Dorsolateral prefrontal cortex (tissue), 122 donors: ENCODE measurements at places on chromosomes 11 and 22.
A peak's percentile ranks its signal among the peaks of the same experiment; 100 is the strongest.

GRCh38 chr11:83862691-83863090 lies 576.5 kb upstream of the CCDC90B start:
- no peak for DNase-seq

DNA sequence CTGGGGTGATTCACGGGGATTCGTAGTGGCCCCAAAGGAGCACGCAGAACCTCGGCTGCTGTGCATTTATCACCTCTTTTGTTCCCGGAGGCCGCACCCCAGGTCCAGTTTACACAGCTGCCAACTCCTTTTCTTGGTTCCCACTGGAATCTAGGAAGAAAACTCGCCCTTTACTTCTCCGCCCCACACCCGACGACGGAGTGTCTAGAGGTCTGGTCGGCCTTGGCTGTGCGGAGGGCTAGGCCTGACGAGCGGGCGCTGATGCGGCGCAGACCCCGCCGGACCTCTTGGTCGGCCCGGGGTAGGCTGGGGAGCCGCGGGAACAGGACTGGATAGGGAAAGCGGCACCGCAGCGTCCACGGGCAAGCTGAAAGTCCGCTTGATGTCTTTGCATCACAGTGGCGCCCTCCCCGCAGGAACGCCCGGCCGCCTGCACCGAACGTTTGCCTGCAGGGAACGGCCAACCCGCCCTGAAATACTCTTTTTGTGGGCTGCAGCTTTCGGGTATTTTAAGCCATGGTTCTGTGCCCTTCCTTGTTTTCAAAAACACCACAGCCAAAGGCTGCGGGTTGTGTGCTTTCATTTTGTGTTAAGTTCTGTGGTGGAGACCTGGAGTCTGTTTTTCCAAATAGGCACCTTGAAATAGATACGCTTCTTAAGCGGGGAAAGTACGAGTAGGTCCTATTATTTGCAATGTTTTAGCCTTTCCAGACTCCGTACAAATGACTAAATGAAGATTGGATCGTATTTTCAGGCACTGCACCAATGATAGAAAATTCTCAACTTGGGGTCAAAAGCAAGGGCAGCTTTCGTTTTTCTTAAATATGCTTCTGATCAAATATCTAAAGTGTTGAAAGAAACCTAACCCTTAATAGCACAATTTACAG lies 829 bp upstream of the ZBED5 start:
- peak; percentile 65 for DNase-seq

DNA sequence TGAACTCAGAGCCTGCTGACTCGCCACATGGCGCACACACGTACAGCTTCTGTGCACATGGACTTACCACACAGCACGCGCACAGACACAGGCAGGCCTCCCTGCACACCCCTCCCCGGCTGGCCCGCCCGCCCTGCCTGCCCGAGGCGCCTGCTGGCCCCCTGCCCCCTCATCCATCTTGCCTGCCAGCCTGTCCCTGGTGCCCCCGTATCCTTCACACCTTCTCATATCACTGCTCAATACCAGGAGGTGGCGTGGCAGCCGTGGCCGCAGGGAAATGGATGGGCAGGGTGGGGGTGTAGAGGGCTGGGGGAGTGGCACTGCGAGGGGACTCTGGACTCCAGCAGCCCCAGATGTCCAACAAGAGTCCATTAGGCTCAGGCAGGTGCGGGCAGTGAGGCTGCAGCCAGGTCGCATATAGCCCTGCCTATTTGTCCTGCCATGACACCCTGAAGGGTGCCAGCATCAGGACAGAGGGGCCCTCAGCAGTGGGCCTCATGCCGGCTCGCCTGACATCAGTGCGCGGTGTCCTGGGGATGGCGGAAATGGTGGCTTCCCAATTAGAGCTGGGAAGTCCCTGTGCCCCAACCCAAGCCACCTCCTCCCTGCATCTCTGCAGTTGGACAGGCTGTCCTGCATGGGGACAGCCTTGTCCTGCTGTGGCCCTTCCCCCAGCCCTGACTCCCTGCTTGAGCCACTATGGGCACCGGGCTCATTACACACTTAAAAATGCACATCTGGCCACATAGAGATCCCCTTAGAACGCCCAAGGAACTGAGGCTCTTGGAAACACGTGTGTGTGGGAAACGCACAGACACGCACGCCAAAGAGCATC lies 2.0 kb upstream of the TBX10 start:
- no peak for DNase-seq

- DNase-seq, result no peak
Observed at GRCh38 chr11:84854498-84854880, 772.7 kb downstream of the DLG2 start.

- DNase-seq, result no peak
Observed at GRCh38 chr22:25068707-25069106, 116.2 kb downstream of the KIAA1671 start.

DNA sequence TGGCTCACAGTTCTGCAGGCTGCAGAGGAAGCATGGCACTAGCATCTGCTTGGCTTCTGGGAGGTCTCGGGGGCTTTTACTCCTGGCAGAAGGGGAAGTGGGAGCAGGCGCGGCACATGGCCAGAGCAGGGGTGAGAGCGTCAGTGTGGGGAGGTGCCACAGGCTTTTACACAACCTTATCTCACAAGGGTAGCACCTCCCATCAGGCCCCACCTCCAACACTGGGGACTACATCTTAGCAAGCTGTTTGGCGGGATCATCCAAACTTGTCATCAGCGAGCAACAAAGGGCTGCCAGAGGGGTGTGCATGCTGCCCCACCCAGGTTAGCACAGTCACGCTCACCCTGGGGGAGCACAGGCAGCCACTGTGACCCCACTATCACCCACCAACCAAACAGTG lies 18.9 kb upstream of the YPEL1 start:
- DNase-seq, result peak; percentile 33
